Stimulated activated CD8-positive, alpha-beta memory T cell treated with anti-CD3 and anti-CD28 coated beads, Interleukin-15, amount 100 ng/mL, for 1 hour (primary cell): ENCODE measurements at places on chromosomes 7 and 10.

- DNase-seq, result no peak
Measured at GRCh38 chr7:112573302-112574039, 92.7 kb downstream of the LSMEM1 start.

GRCh38 chr7:2527505-2528467, 8.2 kb downstream of the LFNG start:
- no peak for DNase-seq

DNA sequence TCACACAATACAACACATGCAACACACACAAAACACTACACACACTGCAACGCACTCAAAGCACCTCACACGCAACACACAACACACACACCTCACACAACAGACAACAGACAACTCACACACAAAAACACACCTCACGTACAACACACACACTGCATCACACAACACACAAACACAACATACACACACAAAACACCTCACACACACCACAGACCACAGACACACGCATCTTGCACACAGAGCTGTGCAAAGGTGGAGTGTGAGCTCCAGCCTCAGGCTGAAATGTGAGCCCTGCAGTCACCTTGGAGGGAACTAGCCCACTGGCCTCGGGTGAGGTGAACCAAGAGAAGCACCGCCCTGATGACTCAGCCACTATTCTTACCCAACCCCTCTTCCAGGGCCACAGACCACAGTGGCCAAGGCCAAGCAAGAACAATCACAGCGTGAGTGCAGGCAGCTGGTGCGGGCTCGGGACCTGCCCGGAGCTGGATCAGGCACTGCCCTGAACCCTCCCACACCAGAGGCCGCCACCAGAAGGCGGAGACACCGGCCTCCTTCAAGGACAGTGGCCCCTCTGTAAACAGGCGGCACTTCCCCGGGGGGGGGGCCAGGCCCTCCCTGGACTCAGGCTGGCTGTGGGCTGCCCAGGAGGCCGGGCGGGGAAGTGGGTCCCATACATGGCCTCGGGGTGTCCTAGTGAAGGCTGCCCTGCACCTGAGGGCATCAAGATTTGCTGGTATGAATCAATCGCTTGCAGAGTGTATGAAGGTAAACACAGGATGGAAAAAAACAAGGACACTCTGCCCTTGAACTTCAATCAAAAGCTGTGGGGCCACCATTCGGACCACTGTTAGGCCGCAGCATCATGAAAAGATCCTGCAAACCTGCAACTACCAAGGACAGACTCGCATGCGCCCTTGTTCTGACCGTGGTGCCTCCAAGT, 106.7 kb downstream of the TNS3 start:
- no peak for DNase-seq

DNA sequence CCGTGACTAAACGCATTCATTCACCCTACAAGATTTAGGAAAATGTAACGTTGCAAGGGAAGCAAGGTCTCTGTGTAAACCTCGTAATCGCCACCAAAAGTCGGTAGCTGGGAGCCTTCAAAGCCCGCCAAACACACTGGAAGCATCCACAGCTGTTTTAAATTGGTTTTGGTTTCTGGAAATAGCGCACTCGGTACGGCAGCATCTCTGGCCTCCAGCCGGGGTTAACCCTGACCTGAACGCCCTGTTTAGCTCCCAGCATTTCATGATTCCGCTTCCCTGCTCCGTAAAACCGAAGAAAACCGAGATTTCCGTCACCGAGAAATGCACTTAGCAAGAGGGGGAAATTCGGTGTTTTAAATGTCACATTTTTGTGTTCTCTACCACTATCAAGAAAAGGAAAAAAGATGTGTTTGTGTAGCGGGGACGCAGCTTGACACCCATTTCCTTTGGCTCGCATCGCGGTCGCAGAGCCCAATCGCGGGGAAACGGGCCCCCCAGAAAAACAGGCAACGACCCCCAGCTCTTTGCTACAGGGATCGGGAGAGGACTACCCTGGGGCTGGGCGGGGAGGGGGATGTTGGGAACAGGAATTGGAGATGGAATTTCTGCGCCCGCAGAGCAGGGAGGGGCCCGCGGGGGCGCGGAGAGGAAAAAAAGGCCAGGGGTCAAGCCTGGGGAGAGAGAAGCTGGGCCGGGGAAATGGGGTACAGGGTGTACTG, 646 bp downstream of the SGCE start:
- no peak for DNase-seq

DNA sequence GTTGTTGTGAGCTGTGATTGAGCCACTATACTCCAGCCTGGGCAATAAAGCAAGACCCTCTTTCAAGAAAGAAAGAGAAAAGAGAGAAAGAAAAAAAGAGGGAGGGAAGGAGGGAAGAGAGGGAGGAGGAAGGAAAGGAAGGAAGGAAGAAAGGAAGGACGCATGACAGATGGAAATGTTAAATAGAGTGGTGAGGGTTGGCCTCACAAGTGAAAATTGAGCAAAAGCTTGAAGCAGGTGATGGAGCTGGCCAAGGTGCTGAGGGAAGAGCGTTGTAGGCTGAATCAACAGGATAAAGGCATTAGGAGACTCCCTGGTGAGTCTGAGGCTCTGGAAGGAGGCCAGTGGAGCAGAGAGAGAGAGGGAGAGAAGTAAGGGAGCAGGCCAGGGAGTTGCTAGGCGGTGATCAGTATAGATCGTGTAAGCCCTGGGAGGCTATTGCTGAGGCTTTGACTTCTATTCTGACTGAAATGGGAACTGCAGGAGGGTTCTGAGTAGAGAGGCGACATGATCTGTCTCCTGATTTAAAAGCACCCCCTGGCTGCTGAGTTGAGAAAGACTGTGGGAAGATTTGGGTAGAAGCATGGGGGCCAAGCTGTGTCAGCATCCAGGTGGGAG, 26.5 kb upstream of the TMEM248 start:
- no peak for DNase-seq

- no peak for DNase-seq
Measured at GRCh38 chr7:17618652-17618974, 320.2 kb downstream of the AHR start.

- no peak for DNase-seq
Measured at GRCh38 chr7:43701500-43701854, 27.8 kb downstream of the COA1 start.

- no peak for DNase-seq
Measured at GRCh38 chr10:103467406-103467805, 8.7 kb upstream of the CALHM1 start.

GRCh38 chr10:61890430-61890829, 11.1 kb upstream of the ARID5B start:
- no peak for DNase-seq

DNA sequence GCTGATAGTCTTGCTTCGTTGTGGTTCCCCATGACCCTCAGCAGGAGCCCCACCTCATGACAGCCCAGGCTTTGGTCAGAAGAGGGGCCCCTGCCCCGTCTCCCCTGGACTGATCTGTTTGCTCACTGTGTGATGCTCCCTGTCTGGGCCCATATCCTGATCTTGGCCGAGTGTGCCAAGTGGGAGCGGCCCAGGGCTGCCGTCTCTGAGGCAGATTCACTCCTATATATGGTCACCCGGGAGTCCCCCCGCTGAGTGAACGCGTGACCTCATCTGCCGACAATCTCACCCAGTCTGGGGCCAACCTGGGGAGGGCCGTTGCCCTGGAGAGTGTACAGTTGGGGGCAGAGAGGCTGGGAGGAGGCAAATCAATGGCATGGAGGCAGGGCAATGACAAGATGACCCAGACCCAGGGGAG, 34.5 kb downstream of the PPIF start:
- no peak for DNase-seq

DNA sequence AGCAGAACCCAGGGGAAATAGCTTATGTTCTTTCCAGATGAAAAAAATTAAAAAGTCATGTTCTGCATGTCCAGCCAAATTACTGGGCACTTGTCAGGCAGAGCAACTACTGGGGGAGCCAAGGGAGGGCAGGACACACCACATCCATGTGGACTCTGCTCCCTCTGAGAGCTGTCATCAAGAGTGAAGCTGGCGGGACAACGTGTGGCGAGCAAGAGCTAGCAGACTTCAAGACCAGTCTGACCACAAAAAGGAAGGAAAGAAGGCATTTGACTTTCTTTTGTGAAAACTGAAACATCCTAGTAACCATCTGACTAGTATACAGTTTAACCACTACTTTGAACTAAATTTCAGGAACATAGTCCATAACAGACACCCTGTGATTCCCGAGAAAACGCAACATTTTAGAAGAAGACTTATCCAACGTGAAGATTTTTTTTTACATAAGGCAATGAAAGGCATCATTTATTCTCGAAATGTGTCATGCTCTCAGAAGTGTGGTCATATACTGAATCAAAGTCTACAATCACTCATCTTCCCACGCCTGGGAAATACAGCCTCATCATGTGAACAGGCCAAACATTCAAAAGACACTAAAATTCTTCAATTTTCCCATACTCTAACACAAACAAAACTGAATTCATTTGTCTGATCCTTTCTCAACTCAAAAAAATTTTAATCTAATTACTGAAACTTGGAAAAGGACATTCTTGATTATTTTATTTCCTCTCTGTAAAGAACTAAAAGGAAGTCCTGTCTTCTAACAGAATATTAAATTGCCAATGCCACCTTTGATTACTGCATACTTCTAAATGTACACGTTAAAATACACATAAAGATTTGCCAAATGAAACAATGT, 15.5 kb downstream of the CYTH3 start:
- DNase-seq, result no peak

GRCh38 chr10:117950408-117950807, 96.3 kb downstream of the RAB11FIP2 start:
- no peak for DNase-seq

DNA sequence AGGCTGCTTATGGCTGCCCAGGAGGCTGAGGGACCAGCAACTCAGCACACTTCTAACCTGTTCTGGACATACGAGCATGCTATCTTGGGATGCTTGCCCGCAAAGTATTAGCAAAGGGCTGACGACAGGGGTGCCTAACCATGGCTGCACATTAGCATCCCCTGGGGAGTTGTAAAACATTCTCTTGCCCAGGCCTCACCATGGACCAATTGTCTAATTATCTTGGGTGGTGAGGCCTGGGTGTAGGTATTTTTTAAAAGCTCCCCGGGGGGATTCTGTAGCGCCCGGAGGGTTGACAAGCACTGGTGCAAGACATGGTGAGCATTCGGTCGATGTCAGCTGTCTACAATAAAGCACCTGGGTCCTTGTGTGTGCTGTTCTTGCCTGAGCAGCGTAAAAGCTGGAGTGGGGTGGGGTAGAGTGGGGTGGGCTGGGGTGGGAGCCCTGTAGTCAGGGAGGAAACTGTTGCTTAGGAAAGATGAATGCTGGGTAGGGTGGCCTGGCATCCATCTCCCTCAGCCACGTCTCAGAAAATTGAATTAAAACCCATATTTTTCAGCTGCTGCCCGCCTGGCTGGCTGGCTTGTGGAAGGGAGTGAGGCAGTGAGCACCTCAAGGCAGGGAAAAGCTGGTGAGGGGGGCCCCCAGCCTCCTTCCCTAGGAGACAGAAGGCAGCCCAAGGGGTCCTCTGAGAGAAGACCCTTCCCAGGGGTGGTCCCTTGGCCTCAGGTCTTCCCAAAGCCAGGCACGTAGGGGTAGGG, 2.9 kb upstream of the ADCYAP1R1 start:
- DNase-seq, result no peak

DNA sequence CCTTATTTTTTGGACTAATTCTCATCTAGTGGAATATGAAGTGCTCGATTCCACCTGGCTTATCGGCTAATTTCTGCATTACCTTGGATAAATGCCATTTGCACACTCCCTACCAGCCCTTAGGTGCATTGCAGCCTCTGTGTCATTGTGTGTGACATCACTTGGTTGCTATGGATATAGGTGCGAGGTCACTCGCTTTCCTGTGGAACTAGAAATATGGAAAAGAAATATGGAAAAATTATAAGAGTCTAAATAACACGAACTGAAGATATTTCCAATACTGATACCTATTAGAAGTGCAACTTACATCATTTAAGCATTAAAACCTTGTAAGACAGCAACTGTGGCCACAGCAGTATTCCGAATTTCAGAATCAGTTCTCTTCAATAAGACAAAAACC, 2.0 kb downstream of the YWHAG start:
- DNase-seq, result no peak

- no peak for DNase-seq
Measured at GRCh38 chr10:104037261-104037951, 48.3 kb downstream of the COL17A1 start.

- DNase-seq, result no peak
Measured at GRCh38 chr10:13003004-13003403, 1.5 kb upstream of the CCDC3 start.

GRCh38 chr10:43844221-43844620, 195.5 kb upstream of the ZNF32 start:
- no peak for DNase-seq

DNA sequence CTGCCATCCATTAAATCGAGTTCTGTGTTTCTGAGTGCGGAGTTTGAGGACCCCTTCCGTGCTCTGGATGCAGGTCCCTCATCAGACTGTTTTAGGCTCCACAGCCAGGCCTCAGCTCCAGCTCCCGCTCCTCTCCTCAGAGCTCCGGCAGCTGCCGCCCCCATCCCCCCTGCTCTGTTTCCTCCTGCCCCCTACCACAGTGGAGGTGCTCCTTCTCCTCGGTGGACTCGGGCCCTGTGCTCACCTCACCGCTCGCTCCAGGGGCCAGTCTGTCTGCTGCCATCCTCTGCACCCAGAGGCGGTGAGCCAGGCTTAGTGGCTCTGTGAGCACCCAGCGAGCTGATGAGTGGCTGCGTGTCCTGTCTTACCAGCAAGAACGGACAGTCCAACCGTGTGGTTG, 21.4 kb upstream of the PRKAR1B start:
- DNase-seq, result no peak

GRCh38 chr7:158766570-158767281, 62.1 kb upstream of the NCAPG2 start:
- no peak for DNase-seq

DNA sequence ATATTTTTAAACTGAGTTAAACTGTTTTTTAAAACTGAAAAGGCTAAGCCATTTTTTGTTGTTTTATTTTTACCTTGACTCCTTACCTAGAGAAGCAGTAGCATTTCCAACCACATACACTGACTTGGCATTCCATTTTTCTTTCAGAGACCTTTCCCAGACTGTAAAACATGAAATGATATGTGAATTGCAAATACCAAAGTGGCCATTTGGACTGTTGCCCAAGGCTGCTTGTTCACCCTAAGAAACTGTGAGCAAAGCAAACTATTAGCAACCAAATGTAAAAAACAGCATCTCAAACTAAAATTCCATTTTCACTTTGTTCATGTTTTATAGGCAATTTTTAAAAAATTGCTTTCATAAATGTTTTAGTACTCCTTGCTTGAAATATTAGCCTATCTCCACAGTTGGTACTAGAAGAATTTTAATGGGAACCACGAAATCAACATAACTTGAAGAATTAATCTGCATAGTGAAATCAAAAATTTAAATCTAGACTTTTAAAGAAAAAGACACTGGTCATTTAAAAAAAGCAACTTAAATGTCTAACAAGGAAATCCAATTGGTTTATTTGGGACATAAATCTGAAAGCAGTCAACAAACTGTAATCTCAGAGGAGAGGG, 10.8 kb downstream of the UROS start:
- no peak for DNase-seq

DNA sequence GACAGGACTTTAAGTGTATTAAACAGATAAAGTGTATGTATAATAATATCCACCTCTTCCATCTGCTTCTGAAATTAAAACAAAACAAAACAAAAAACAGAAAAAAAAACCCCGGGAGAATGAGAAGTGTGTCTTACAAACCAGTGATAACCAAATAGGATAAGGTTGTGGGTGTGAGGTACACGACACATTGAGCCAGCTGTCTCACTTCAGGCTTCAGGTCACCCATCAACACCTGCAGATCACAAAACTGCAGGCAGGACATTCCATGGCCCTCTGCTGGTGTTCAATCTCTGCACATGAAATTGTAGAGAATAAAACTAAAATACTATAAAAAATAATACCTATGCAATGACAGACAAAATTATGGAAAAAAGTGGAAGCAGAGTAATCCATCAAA, 339.9 kb downstream of the SFMBT2 start:
- DNase-seq, result no peak
